ENCODE measurements at places on chromosomes 2 and 18.

- DNase-seq = no peak
These were observed 353.6 kb upstream of the FANCL start for GRCh38 chr2:58594762-58595161.

DNA sequence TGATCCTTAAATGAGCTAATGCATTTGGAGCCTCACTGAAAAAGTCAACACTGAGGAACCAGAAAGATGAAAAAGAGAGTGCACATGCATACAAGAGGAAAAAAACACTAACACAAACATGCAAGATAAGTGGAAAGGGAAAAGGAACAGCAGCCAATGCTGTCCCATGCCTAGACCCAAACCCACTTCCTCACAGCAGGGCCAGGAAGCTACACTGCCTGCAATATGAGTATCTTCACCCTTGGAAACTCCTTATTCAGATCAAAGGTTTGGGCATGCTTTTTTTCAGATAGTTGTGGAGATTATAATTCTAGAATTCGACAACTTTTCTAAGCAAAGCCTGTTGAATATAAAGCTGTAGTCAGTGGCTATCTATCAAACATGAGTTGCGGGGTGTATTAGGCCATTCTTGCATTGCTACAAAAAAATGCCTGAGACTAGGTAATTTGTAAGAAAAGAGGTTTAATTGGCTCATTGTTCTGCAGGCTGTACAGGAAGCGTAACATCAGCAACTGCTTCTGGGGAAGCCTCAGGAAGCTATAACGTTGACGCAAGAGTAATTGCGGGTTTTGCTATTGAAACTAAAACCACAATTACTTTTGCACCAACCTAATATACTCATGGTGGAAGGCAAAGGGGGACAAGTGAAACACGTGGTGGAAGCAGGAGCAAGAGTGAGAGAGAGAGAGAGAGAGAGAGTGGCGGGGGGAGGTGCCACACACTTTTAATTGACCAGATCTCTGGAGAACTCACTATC lies 138.2 kb downstream of the MBD2 start:
- no peak for DNase-seq

DNA sequence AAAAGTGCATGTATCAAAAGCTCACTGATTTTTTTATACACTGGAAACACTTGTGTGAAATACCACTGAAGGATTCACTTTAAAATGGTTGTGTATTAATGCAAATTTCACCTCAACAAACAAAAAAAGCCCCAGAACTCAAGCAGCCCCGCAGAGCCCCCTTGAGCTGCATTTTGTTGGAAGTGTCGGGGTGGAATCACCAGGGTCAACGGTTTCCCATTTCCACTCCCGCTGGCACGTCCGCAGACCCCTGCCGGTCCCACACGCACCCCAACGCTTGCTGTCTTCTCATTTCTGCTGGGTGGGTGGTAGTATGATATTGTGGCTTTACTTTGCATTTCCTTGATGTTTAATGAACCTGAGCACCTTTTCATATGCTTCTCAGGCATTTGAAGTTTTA lies 239.7 kb downstream of the FAM210A start:
- no peak for DNase-seq

- no peak for DNase-seq
These were observed 57.7 kb downstream of the SLC25A12 start for GRCh38 chr2:171836146-171836910.

- no peak for DNase-seq
These were observed 436.3 kb downstream of the CBLN2 start for GRCh38 chr18:72107647-72108383.

DNA sequence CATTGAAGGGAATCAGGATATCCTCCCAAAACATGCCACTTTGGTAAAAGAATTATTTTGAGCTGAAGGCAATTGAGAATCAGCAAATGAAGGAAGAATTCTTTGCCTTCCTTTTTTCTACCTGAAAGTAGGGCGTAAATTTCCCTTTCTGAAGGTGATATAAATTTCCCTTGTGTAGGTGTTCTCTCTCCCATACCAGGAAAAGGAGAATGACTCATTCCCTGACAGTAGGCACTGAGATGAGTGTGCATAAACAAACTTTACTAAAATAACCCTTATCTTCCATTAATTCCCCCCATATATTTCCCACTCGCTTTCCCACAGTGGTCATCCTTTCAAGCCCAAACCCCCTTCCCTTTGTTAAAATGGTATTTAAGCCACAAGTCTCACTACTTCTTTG lies 1339.0 kb downstream of the LRP1B start:
- DNase-seq = no peak

GRCh38 chr18:58756148-58756547 lies 84.9 kb downstream of the MALT1 start:
- no peak for DNase-seq

GRCh38 chr2:62141142-62141740 lies 54.7 kb upstream of the B3GNT2 start:
- DNase-seq = no peak

- DNase-seq = no peak
These were observed 123.8 kb upstream of the WDSUB1 start for GRCh38 chr2:159410276-159410675.

GRCh38 chr2:219887870-219888269 lies 260.4 kb downstream of the SLC4A3 start:
- DNase-seq = no peak

GRCh38 chr2:236706288-236706687 lies 136.7 kb downstream of the ACKR3 start:
- DNase-seq = no peak

DNA sequence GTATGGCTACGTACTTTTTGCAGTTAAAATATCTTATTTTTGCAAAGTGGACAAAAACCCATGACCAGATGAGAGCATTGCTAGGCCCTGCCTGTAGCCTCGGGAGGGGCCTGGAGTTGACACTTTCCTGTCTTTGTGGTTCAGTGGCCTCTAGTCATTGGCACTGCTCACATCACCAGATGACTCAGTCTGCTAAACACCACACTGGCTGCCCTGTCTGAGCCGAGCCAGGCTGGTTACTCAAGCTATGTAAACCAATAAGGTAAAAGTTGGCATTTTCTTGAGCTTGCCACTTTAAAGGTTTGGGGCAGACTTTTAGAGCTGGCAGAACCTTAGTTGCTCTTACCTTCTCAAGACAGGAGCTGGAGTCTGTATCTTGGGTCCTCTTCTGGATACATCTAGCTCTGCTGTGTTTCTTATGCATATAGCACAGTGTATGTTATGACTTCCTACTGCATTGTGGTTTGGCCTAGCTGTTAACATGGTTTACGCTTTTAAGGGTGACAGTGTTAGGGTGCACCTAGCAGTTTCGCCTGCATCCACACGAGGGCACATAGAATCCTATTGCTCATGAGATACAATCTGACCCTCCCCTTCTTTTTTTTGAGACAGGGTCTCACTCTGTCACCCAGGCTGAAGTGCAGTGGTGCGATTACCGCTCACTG lies 76.4 kb downstream of the AP1S3 start:
- DNase-seq = no peak

DNA sequence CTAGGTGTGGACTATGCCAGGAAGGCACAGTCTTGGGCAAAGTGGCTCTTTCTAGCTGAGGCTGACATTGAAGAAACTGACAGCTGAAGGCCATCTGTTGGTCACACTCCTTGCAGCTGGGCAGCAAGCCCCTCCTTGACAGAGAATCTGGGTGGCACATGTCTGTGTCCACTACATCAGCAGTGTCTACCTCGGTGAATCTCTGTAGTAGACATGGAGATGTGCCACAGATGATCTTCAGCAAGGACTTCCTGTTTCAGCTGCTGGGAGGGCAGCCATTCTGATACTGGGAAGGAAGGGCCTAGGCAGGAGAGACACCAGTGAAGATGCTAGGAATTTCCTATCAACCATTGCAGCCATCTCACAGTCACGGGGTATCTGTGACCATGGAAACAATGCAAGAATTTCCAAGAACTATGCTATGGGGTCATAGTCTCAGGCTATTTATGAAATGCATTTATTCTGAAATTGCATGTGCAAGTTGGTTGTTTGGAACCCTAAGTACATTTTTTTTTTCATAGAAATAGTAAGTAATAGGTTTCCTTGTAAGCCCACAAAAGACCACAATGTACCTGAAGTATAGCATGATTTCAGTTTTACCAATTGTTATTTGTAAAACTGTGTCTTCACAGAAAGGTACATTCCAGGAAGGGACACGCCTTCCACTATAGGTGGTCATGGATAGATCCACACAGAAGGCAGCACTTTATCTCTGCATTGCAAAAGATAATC lies 63.8 kb upstream of the DARS1 start:
- DNase-seq = no peak

DNA sequence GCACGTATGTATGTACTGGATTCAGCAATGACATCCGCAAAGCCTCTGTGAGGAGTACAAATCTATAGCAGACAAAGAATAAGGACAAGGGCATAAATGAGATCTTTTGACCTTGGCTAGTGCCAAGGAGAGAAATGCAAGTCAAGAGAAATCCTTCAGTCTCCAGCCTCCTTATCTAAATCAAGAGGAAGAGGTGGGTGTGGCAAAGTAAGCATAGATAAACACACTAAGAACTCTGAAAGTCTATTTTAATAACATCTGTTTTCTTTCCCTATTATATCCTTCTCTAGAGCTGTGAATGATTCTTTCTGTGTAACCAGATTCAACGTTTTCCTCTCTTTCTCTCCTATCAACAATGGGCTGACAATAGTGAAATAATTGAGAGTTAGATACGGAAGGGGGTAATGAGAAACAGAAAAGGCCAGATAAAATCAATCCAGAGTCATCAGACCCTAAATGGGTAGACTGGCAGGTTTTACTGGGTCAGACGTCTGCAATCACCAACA lies 118.5 kb upstream of the ZFP36L2 start:
- no peak for DNase-seq

- no peak for DNase-seq
These were observed 18.7 kb downstream of the ITPRID2 start for GRCh38 chr2:181910028-181910831.

DNA sequence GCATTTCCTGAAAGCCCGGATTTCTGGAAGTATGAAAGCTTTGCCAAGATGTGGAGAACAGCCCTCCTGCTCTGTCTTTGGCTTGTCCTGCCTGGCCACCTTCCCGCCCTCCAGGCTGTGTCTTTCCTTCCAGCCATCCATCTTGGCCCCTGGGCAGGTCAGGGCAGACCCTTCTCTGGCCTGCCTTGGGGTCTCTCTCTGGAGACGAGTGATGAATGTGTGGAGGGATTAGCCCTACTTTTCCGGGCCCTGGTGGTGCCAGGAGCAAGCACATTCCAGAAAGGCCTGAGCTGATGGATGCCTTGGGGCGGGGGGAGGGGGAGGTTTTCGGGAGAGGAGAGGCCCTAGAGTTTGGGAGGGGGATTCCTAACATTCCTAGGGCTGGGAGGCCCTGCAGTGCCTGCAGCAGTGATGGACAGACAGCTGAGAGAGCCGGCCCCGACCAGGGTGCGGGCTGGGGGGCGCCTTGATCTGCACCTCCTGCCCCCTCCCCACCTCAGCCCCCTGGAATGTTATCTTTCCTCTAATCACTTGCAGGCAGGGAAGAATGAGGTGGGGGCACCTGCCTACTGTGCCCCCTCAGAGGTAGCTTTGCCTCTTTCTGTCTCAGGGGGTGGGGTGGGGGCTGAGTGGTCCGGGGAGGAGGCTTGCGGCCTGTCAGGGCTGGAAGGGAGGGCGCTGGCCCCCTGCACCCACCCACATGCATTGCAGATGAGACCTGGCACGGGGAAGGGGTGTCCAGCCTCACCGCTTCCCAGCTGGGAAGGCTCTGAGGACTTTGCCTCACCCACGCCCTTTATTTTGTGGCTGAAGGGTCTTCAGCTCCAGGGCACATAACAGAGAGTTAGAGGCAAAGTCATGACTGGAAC lies 156.2 kb downstream of the DDX1 start:
- DNase-seq = no peak

DNA sequence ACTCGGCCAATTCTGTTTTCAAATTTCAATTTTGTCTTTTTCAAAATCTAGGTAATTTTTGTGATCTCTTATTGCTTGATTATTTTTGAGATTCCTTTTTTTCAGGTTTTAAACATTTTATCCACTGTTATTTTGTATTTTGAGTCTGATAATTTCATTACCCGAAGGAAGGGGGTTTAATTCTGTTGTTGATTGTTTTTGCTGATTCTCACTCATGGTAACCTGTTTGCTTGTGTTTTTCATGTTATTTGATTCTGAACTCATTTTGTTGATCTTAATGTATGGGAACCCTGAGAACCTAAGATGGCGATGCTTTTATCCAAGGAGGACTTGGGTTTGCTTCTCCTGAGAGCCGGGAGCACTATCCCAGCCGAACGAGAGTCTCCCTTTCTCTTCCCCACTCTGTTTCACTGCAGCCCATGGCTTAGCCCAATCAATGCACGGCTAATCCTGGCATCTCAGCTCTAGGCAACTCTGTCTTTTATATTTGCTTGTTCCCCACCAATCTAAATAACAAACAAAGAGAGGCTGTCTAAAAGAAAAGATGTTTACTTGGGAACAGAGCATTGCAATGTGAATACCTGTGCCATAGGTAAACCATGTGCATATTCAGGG lies 73.2 kb upstream of the ZCCHC2 start:
- no peak for DNase-seq

GRCh38 chr18:3397031-3397750 lies 52.8 kb upstream of the TGIF1 start:
- no peak for DNase-seq

DNA sequence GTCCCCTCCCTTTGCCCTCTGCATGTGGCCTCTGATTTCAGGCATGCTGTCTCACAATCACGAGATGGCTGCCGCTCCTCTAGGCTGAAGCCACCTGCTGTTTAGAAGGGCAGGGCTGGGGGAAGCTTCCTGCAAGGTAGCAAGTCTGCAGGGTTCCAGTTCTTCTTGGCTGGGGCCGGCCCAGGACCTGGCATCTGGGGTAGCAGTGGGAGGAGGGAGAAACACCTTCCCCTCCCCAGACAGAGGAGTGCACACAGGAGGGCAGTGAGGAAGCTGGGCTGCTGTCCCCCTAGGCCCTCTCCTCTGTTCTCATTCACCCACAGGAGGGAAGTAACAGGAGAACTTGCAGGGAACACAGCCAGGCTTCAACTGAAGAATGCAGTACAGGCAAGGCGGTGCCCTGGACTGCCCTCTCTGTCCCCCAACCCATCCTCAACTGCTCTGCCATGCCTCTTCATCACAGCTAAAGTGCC lies 345.9 kb upstream of the HS6ST1 start:
- peak; percentile 42 for DNase-seq

DNA sequence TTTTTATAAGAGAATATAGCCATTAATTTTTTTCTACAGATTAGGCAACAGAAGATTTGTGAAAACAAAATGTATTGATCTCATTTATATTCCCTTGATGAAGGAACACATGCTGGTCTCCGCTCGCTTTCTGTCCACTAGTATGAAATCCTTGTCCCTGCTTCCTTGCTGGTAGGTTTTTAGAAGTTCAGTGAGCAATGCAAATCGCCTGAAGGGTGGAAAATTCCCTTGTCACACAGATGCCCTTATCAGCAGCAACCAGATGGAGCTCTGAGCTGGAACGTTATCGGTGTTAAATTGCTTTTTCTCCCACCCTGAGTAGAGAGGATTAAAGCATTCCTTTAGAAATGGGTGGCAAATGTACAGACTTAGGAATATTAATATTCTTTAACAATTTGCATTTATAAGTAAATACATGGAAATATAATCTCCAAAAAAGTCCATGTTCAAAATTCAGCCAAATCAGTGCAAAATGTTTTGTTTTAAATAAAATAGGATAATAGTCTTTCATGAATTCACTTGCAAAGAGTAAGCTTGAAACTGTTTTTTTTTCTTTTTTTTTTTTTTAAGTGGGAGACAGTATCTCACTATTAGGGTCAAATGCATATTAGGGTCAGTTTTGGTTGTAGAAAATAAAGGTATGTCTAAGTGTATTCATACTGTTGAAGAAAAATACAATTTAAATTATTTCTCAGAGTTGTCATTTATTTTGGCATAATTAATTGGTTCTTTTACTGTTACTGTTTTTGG lies 164.0 kb upstream of the MYO3B start:
- no peak for DNase-seq

- DNase-seq = no peak
These were observed 151.9 kb upstream of the PELI1 start for GRCh38 chr2:64296140-64296480.

- no peak for DNase-seq
These were observed 884 bp upstream of the RAPH1 start for GRCh38 chr2:203535784-203536585.

All from DND-41 (cell line).